SK-N-MC (cell line): ENCODE measurements at places on chromosomes 11 and 22.

GRCh38 chr11:13923182-13923581 lies 39.3 kb upstream of the SPON1 start:
- DNase-seq = no peak

GRCh38 chr11:3183523-3183922 lies 18.4 kb upstream of the OSBPL5 start:
- no peak for DNase-seq

GRCh38 chr11:16817351-16817750 lies 78.9 kb downstream of the C11orf58 start:
- DNase-seq = no peak

DNA sequence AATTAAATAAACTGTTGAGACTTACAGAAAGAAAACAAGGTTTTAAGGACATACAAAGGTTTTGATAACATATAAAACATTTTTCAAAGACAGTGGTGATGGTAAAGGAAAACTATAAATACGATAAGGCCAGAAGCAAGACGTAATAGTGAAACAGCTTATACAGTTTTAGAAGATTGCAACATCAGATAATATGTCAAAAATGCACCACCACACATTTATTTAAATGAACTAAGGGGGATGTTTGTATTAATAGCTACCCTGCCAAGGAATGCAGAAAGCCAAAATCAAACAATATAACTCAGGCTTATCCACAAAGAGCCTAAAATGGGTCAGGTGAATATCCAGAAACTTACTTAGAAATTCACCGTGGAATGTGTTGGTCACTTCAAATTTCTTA lies 981.6 kb upstream of the FAT3 start:
- DNase-seq = no peak

DNA sequence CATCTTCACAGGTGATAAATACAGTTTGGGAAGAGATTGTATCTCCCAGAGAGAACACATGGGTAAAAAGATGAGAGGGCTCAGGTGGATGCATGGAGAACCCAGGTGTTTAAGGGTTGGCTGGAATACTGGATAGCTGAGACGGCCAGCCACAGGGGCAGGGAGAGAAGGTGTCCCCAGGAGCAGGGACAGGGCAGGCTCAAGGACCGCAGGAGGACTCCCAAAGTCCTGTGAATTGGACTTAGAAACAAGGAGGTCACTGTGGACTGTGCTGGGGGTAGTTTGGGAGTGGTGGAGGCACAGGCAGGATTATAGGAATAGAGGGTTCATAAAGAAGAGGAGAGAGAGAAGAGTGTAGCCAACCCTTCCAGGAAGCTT lies 103.8 kb upstream of the PARVA start:
- no peak for DNase-seq

DNA sequence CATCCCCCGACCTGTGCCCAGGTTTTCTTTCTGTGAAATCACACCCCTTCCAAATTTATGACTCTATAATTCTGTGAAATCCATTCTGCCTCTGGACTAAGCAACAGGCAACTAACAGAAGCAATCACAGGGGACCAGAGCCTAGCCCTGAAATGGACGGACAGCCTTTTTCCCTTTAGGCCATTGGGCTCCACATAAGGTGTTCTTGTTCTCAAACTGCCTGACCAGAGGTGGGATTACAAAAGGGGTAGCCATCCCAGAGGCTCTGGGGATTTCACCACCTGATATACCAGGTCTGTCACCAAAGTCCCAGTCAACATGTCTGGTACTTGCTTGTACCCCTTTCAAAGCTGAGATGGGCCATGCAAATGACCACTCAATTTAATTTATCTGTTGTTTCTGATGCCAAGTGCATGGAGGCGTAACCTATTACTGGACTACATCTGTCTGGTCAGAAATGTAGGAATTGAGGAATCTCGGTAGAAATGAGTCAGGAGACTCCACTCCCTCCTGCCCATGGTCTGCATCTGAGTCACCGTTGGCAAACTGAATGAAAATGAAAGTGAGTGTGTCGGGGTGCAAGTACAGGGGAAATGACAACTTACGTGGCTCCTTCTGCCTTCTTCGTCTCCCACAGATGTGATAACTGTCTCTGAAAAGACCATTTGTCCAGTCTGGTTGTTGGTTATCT lies 10.2 kb downstream of the DKK3 start:
- no peak for DNase-seq
